ENCODE measurements at places on chromosomes 16 and 17.
A peak's percentile ranks its signal among the peaks of the same experiment; 100 is the strongest.

- no peak for DNase-seq
Measured at GRCh38 chr16:30652718-30653117, 2.0 kb downstream of the PRR14 start.

- DNase-seq = no peak
Measured at GRCh38 chr16:28876973-28877654, 1.2 kb upstream of the ATP2A1 start.

- DNase-seq = no peak
Measured at GRCh38 chr17:29342158-29342765, 47.9 kb upstream of the TAOK1 start.

DNA sequence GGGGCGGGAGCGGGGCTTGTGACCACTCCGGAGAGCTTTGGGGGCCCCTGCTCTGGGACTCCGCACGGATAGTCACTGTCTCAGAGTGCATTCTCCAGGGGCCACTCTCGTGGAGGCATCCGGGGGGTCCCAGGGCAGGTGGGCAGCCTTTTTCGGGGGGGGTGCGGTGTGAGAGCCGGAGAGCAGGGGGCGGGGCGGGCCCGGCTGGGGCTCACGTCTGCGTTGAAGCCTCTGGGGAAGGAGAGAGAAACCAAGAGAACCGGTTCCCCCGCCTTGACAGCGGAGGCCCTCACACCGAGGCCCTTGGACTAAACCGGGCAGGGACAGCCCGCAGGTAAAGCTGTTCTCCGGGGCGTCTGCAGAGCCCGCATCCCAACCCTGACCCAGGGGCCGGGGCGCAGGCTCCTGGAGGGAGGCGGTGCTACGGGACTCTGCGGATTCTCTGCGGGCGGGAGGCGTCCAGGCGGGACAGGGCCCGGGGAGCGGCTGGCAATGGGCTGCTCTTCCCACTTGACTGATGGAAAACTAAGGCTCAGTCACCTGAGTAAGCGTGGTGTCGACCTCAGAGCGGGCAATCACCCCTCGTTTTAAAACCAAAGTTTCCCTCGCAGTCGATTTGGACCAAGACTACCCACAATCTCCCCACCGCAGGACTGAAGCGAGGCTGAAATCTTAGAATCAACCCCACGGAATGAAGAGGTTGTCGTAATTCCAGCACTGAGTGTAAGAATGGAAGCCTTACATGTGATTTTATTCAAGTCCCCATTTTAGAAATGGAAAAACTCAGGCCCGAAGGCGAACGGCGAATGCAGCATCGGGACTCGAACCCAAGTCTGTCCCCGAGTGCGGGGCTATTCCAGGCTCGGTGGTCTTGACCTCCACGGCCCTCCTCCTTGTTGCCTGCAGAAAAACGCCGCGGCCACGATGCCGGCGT is 49.6 kb upstream of the AMZ2 start:
- no peak for DNase-seq

- no peak for DNase-seq
Measured at GRCh38 chr16:89020068-89020924, 43.3 kb upstream of the CBFA2T3 start.

DNA sequence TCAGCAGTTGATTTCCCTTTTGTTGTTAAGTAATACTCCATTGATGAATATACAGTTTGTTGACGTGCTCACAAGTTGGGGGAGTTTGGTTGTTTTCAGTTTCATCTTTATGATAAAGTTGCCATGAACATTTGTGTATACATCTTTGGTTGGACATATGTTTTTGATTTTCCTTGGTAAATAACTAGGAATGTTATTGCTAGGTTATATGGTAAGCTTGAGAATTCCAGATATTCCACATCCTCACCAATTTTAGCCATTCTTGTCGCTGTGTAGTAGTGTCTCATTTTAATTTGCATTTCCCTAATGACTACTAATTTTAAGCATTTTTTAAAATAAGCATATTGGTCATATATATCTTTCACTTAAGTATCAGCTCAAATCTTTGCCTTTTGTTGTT is 55.0 kb upstream of the RASL10B start:
- no peak for DNase-seq

GRCh38 chr17:58060596-58061191 is 22.5 kb upstream of the DYNLL2 start:
- no peak for DNase-seq

DNA sequence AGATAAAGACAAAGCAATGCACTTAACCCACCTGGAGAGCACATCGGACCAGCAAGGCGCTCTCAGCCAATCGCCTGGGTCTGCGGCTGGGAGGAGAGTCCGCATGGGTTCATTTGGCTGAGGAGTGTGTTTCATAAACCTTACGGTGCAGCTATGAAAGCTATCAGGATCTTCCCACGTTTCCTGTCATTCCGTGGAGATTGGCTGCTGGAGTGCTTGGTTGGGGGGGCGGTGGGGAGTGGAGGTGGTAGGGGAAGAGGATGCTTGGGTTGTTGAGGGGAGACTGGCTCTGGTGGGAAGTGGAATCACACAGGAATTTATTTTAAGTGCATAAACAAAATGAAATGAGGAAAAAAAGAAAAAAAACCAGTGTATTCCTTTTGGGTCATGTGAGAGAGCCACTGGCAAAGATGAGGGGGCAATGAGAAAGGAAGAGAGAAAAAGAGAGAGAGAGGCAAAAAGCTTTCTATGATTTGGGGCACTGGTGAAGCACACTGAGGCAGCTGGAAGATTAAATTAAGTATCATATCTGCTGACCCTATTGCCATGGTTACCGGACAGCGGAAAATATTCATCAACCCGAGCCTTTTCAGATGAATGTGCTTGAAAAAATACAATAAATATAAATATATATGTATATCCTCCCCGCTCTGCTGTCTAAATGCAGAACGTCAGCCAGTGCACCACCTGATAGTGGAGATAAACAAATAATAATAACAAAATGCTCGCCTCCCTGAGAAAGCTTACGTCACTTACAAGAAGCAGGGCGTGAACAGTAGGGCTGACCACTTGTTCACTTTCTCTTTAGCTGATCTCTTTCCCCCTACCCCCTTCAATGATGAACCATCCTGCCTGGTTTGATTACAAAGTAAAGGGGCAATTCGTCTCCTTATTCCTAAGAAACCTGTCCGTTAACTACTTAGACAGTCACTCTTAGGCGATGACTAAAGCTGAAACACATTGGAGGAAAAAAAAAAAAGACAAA is 457.0 kb upstream of the ZFHX3 start:
- no peak for DNase-seq

DNA sequence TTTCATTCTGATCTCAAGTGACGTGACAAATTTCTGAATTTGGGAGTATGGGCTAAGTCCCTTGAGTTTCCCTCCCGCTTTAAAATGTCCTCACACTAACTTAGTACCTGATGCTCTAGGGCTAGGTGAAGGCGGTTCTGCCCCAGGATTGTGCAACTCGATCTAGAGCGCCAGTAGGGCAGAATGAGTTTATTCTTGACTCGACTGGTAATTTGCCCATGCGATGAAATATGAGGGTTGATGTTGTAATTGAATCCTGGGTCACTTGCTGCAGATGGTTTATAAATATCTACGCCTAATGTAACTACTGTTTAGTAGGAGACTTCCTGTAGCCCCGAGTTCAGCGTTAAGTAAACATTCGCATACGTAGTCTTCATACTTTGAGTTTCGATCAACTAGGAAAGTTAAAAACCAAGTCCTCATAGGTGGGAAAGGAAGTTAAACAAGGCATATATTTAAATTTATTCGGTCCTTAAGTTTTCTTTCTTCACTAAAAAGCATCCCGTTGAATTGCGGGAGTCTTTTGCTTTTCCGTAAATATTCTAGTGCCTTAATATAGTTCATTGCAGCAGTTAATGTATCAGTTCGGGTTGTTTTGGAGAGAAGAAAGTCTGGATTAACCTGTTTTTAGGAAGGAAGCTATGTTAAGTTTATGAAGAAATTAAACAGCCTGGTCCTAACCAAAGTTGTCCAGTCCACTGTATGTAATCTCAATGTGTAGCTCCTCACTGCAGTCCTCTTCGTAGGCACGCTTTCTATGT is 1.6 kb downstream of the CTCF start:
- no peak for DNase-seq

DNA sequence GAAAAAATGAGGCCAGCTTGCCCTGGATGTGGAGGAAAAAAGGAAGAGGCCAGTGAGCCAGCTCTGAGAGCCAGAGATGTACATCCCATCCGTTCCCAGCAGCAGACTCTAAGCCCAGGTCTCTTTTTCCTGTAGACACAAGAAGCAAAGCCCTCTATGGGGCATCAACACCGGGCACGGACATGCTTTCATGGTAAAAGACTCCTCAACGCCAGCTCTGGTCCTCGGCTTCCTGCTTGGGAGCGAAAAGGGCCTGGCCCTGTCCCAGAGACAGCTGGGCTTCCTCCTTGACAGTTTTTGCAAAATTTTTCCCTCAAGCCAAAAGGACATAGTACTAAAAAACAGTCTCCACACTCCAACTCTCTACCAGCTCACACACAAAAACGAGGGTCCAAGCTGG is 27.1 kb downstream of the PELP1 start:
- no peak for DNase-seq

GRCh38 chr17:75753514-75754377 is 11.2 kb downstream of the GALK1 start:
- peak; percentile 41 for DNase-seq

DNA sequence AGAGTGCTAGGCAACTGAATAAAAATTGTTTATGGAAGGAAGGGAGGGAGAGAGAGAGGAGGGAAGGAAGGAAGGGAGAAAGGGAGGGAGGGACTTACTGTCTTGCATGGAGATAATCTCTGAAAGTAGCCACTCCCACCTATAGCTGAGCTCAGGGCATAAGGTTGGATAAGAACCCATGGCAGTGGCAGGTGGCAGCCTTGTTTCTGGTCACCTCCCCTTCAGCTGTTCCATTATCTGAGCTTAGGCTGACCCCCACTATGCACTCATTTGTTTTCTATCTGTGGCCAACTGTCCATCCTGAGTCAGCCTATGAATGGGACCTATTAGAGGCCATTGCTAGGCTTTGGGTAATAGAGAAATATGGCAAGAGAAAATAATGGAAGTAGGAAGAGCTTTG is 25.3 kb upstream of the MTMR4 start:
- no peak for DNase-seq

GRCh38 chr17:73814075-73814474 is 169.8 kb upstream of the SDK2 start:
- DNase-seq = no peak

DNA sequence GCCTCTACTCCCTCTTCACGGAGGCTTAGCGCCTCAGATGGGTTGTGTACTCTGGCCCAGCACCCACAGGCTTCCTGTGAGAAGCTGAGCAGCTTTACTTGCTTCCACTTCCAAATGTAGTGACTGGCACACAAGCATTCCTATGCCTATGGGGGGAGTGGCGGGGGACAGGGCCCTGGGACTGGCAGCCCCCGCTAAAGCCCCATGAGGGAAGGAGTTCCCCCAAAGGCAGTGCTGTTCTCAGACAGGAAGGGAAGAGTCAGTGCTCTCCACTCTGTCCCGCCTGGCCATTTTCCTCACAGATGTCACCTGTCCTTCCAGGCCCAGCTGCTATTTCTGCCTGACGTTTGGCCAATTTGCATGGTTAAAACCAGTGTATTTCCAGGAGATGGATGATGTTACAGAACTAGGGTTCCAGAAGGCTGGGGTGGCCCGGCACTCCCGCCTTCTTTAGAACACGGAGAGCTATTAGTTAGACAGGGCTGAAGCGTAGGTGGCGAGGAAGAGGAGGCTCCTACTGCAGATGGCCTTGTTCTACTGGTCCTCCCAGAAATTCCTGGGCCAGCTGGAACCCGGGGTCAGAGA is 83.9 kb upstream of the FBXO47 start:
- DNase-seq = no peak

All from stimulated activated CD8-positive, alpha-beta memory T cell treated with anti-CD3 and anti-CD28 coated beads, Interleukin-15, amount 100 ng/mL, for 24 hours (primary cell).